GM12878 (cell line): ENCODE measurements at places on chromosomes 7 and 10.

DNA sequence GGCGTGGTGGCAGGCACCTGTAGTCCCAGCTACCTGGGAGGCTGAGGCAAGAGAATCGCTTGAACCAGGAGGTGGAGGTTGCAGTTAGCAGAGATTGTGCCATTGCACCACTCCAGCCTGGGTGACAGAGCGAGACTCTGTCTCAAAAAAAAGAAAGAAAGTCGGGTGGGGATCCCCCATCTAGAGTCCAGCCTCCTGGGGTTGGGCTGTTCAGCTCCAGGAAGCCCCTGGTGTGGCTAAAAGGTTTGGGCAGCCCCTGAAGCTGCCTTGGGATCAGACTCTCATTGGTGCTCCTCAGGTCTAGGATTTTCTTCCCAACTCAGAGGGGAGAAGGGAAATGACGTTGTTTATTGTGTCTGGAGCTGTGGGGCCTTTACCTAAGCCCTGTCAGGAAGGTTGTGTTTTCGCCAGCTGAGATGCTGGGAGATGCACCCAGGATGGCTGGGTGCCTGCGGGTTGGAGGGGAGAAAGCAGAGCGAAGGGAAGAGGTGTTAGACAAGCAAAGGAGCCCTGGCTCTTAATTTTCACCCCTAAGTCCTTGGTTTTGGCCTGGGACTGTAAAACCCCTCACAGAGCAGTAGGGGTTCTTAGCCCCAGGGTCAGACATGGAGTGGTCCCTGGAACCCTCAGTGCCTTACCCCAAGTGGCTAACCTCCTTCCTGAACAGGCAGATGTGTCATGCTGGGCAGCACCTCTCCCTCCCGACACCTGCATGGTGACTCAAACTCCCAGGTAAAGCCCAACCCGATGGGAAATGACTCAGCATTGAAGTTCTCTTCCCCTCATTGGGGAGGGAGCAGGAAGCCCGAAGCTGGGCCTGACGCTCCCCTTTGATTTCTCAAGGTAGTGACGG, 21.1 kb downstream of the PLAU start:
- DNase-seq, result peak; percentile 50

DNA sequence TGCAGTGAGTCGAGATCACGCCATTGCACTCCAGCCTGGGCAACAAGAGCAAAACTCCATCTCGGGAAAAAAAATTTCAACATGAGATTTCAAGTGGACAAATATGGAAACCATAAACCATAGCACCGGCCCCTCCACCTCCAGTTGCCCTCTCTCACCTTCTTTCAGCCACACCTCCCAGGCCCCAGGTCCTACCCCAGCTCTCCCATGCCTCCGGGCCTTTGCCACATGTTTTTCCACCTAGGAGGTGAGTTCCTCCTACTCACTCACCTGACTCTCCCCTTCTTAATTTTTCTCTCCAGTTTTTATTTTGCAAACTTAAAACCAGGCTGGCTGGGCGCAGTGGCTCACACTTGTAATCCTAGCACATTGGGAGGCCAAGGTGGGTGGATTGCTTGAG, 13.7 kb upstream of the CLDN4 start:
- no peak for DNase-seq

DNA sequence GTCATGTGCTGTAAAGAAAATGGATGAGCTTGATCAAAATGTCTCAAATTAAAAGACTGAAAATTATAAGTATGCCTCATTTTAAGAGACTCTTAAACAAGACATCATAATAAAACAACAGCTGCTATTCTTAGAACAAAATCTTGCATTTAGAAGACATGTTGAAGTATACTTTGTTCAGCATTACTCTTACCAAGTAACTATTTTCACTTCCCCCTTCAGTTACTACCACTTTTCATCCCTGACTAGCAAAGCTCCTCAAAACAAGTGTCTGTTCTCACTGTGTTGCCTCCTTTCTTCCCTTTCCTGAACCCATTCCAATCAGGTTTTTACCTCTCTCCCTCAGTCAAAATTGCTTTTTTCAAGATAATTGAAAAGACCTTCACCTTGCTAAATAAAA, 31.6 kb downstream of the ELAPOR2 start:
- peak; percentile 24 for DNase-seq

GRCh38 chr7:124996778-124997177, 67.2 kb upstream of the POT1 start:
- no peak for DNase-seq

- no peak for DNase-seq
Measured at GRCh38 chr7:47183862-47184590, 397.9 kb downstream of the TNS3 start.

DNA sequence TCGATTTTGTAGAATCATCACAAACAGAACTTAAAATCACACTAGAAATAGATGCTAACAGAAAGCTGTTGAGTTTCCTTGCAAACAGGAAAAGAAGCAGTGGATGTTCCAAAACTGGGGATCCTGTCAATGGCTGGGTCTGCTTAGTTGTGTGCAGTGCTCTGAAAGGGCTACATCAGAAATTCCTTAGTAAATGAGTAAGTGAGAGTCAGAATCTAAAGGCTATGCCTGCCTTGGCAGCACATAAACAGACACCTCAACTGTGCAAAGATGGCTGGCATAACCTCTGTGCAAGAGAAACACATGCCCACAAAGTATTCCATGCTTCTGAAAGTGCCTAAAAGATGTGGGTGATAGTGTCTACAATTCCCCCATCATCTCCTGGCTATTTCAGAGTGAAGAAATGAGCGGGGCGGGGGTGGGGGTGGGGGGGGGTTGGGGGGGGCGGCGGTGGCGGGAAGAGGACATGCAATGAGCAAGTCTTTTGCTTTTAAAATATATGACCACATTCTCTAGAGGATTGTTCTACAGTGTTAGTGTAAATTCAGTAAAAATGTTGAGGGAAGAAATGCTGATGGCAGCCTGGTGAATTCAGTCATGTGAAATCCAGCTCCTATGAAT, 138.1 kb upstream of the LAMB4 start:
- DNase-seq, result no peak

DNA sequence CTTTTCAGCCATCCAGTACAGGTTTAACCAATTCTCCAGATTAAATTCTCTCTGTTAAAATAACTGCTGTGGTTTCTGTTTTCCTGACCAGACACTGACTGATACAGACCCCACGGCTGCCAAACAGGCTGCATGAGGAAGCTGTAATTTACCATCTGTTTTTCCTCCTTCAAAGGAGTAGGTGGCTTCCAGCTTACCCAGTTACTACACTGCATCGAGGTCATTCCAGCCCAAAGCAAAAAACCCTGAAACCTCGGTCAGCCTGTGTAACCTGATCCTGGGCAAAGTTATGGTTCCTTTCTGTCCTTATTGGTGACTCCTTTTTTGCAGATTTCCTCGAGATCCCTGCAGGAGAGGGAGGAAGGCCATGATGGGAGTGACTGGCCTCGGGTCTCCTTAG, 27.9 kb upstream of the LOXL4 start:
- DNase-seq, result no peak

DNA sequence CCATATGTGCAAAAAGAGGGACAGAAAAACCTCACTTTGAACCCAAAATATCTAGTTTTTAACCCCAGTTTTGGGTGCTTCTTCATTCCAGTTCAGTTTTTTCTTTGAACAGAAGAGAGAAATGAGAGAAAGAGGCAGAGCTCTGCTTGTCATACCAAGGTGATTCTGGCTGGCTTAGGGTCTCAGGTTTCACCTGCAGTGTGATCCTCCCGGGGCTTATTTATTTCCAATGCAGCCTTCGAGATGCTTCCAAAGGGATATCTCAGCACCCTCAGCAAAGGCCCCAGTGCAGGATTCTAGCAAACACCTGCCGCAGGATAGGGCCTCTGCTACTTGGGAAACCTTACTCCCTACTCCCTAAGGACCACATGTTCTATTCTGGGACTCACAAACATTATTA, 131.3 kb downstream of the WDR11 start:
- DNase-seq, result no peak

GRCh38 chr7:46613551-46613950, 692.5 kb upstream of the IGFBP3 start:
- no peak for DNase-seq

DNA sequence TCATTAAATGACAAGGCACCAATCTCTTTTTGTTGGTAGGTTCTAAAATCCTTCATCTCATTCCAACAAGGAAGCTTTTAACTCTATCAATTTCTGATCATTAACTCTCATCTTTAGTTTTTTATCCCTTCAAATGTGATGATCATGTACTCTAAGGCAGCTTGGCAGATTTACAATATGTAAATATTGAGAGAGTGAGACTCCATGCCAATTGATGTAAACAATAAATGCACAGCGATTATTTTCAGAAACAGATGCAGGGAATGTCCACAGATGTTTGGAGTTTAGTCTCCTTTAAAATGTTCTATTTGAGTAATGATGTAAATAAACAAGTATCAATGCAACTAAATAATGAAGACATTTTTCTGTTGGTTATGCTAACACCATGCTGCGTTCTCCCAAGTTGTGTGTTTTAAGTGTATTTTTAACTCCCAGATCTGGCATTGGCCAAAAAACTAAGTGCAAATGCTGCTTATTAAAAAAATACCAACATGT, 213.8 kb downstream of the AHR start:
- no peak for DNase-seq

GRCh38 chr7:116665332-116665996, 6.5 kb upstream of the MET start:
- no peak for DNase-seq

DNA sequence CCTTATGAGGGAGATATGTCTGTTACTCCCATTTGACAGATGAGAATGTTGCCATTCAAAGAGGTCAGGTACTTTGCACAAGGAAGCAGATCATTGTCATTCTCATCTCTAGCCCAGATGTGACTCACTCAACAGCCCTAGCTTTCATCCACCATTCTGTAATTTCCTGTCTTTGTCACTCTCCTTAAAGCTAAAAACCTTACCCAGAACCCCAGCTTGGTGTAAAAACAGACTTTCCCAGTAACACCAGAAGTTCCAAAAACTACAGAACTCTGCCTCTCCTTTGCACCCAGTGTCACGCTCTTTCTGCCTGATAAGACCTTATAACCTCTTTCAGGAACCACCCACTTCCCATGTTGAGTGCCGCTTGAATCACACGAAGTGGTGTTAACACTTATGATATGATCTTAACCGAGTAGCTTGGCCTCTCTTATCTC, 89.1 kb upstream of the SP4 start:
- DNase-seq, result no peak

DNA sequence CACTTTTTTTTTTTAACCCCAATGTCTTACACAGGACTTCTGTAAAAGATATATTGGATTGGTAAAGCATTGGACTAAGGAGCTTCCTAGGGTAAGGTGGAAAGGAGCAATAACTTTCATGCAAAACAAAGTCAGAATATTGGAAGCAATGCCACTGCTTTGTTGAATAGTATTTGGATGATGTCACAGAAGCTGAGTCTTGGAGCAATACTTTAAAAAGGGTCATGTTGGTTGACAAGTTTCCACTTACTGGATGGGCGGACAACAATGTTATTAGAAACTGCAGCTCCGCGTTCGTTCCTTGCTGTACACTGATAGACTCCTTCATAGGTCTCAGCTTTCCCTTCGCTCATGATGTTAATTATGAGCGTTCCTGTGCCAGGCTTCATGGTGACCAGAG, 101.9 kb upstream of the LAMB4 start:
- DNase-seq, result no peak

- no peak for DNase-seq
Measured at GRCh38 chr7:78284945-78285344, 486.4 kb downstream of the PHTF2 start.

DNA sequence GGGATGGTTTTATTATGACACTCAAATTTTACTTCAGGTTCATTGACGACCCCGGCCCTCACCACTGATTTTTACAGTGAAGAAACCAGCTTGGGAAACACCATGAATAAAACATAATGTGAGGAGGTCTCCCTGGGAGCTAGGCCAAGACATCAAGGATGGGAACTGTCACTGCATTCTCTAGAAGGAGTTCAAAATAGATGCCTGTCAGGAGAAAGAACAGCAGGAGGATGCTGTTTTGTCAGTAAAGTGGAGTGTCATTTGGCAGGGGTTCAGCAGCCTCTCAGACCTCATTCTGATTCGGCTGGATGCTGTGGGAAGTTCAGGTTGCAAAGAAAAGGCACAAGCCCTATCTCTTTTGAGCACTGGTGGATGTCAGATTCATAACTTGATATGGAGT, 360.3 kb upstream of the C7orf33 start:
- no peak for DNase-seq

DNA sequence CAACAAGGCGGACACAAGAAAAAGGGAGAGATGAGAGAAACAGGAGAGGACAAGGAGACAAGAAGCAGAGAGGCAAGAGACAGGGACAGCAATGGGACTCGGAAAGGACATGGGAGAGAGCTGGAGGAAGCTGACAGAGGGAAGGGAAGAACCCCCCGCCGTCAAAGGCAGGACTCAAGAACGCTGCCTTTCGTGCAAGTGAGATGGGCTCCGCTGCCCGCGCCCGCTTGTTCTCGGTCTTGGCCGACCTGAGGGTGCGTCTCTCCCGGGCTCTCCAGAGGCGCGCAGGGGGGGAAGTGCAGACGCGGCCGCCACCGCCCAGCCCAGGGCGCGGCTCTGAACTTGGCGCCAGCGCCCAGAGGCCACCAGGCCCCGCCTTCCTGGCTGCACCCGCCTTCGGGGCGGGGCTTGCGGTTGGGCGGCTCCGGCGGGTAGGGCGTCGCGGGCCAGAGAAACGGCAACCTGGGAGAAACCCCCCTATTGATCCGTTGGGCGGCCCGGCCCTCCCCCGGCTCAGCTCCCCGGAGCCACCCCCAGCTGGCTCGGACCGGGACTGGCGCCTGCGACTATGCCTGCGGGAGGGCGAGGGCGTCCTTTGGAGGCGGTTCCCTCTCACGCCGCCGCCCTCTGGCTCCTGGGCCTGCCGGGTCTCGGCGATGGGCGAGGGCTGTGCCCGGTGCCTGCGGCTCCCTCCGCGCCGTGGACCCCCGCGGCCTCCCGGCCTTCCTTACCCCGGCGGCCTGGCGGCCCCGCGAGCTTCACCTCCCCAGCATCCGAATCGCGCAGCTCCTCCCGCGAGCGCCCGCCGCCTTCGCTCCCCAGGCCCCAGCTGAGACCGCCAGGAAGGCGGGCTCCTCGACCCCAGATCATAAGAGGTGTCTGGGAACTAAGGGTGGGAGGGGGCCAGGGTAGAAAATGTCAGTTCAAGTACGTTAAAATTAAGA, 2.2 kb upstream of the ANTXRL start:
- DNase-seq, result no peak

DNA sequence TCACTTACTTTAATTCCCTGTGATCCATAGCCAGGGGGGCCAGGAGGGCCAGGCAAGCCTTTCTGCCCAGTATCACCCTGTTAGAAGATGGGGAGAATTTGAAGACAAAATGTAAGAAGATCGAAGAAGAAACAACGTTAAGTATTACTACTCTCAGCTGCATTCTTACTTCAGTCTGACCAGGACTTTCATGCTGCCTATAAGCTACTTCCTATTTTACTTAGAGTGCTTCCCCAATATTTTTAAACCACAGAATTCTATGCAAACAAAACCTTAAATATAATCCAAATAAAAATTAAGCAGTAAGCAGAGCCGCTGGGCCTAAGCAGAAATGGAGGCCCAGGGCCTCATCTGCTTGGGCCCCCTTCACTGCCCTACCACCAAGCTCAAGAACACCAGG, 117.8 kb downstream of the COL28A1 start:
- no peak for DNase-seq

DNA sequence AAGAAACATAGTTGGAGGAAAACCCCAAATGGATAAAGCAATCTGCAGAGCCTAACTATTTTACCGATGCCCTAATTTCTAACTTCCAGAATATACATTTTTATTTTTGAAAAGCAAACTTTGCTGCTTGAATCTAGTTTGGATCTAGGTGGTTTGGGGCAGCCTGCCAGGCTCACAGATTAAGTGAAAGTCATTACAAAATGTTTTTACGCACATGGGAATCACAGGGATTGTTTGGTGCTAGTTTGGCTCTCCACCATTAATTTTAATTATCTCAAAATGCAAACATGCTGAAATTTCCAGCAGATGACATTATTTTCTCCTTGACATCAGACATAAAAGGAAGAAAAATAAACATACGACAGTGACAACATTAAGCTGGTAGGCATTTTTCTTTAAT, 166.7 kb upstream of the INHBA start:
- DNase-seq, result no peak
